ENCODE measurements at places on chromosomes 11 and 22. TPM values are rescaled to one million over a fixed set of nuclear protein-coding genes. Genes with fewer than 3 reads are reported as not detected.

The MRPL16 gene
- 20.7 TPM for total RNA-seq

The PARVG gene
- total RNA-seq: 1.5 TPM

The PAMR1 gene
- total RNA-seq: 2.0 TPM

The GDPD4 gene
- not detected for total RNA-seq

The KCNK7 gene
- total RNA-seq: not detected

The SCN4B gene
- 6.4 TPM for total RNA-seq

The FLRT1 gene
- 7.6 TPM for total RNA-seq

The PITPNB gene
- 39.3 TPM for total RNA-seq

The SCGB1D2 gene
- not detected for total RNA-seq

The ACTN3 gene
- total RNA-seq: not detected

The OR51M1 gene
- total RNA-seq: not detected

The PTPN5 gene
- total RNA-seq: 24.6 TPM

The MMP27 gene
- total RNA-seq: not detected

The PATZ1 gene
- 27.5 TPM for total RNA-seq

The RRM1 gene
- 54.3 TPM for total RNA-seq

The CHADL gene
- 2.7 TPM for total RNA-seq

The LINC01488 gene
- not detected for total RNA-seq

The MMP1 gene
- total RNA-seq: not detected

The DUSP8 gene
- 7.6 TPM for total RNA-seq

The IRAG1 gene
- total RNA-seq: 0.98 TPM

The MMP8 gene
- total RNA-seq: 0.25 TPM

The CALCA gene
- total RNA-seq: not detected

The TALDO1 gene
- 56.3 TPM for total RNA-seq

The ADM2 gene
- total RNA-seq: under 0.01 TPM

The NXF1 gene
- 17.5 TPM for total RNA-seq

The CCDC116 gene
- total RNA-seq: not detected

The IGLL1 gene
- not detected for total RNA-seq

The RASGRP2 gene
- 22.9 TPM for total RNA-seq

The SPECC1L gene
- total RNA-seq: 36.9 TPM

The OR8H2 gene
- not detected for total RNA-seq

The GSTT2B gene
- 0.74 TPM for total RNA-seq

The OR10D3 gene
- total RNA-seq: not detected

The TPBGL gene
- not detected for total RNA-seq

The NCAM1 gene
- total RNA-seq: 514 TPM

The LRP5 gene
- total RNA-seq: 12.5 TPM
